GM20000 (cell line): ENCODE measurements at places on chromosomes 2 and 18.
A peak's percentile ranks its signal among the peaks of the same experiment; 100 is the strongest.

- DNase-seq = no peak
Observed at GRCh38 chr18:58714821-58715220, 43.6 kb downstream of the MALT1 start.

DNA sequence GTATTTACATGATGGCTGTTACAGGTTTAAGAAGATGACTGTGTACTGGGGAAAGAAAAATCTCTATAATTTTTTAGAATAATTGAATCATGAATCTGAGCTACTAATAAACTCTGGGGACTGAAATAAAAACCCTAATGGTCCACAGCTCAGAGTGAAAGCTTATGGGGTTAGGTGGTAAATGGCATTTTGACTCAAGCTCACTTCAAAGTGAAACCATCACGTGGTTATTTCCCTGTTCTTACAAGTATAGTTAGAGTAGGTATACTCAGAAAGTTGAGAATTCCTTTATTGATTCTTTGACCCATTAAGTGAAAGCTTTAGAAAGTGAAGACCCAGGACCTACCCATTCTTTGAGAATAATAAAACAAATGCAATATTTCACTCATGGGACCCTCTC is 626.2 kb upstream of the SETBP1 start:
- no peak for DNase-seq

GRCh38 chr2:77191665-77192064 is 330.5 kb downstream of the LRRTM4 start:
- DNase-seq = no peak

DNA sequence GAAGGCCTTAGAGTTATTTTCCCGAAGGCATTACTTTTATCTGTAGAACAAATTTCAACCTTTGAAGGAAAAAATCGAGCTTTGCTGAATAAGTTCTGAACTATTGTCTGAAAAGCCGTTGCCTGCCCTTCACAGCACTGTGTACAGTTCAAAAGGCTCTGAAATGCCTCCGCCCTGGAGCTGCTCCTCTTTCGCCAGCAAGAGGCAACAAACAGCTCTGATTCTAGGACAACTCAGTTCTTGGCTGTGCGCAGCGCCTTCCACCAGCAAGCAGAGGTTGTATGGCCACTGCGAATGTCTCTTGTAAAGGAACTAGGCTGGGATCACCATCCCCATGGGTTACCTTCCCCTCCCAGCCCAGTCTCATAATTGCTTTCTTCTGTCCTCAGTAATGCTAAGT is 308.5 kb downstream of the GBX2 start:
- no peak for DNase-seq

- DNase-seq = no peak
Observed at GRCh38 chr18:49584394-49584793, 22.5 kb downstream of the LIPG start.

DNA sequence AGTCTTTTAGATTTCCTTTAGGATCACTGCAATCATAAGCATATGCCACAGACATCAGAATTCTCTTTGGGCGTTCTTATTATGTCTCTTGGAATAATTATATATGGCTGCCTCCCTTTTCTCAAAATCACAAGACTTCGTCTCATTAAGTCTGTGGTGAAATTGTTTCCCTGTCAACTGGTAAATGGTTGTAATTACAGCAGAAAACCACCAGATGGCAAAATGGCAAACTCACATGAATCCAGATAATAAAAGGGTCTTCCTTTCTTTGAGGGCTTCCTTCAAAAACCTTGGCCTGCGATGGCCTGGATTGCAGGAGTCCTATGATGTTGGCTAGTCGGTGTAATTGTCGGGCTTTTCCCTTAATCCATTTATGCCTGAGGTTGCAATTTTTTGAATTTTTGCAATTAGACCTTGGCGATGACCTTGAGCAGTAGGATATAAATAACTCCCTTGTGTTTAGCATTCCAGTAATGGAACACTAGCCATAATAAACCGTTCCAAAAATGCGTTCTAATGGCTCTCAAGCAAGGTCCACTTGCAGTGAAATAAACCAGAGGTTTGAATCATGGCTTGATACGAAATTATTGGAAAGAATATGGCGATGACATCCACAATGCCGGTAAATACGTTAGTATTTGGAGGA is 656.4 kb downstream of the MBD2 start:
- peak; percentile 45 for DNase-seq

- DNase-seq = no peak
Observed at GRCh38 chr2:223786943-223787342, 50.4 kb downstream of the AP1S3 start.

DNA sequence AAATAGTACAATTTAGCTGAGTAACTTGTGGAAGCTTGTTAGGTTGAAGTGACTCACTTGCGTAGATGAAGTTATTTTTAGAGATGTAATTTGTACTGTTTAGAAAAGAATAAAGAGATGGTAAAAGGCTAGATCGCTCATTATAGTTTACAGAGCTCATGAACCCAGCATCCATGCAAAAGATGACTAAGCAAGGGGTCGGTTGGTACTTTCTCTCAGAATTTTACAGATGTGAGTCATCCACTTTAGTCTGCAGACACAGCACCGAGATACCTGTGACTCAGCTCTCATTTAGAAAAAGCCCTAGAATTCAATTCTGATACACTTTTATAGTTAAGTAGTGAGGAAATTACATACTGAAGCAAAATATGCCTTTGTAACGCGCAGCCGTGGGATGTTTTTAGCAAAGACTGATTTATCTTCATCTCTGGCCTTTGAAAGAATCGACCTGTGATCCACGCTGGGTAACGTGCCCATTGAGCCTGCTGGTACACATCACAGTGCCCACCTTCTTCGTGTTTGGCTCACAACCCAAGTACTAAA is 116.5 kb upstream of the FOSL2 start:
- DNase-seq = peak; percentile 23

DNA sequence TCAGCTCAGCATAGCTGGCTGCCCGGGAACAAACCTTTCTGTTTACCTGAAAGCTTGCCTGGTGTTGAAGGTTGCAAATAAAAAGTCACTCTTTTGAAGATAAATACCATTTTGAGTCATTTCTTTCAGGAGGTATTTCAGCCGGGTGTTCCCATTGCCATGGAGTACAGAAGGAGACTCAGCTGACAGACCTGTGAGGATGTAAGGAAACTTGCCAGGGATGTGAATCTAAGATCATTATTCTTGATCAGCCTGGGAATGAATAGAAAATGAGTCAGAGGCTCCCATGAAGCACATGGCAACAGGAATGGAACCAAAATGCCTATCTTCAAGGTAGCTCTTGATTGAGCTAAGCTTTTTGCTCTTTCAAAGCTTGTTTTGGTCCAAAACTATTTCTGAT is 231.2 kb downstream of the CYRIA start:
- DNase-seq = no peak

GRCh38 chr18:49752095-49752457 is 61.3 kb downstream of the ACAA2 start:
- DNase-seq = no peak

DNA sequence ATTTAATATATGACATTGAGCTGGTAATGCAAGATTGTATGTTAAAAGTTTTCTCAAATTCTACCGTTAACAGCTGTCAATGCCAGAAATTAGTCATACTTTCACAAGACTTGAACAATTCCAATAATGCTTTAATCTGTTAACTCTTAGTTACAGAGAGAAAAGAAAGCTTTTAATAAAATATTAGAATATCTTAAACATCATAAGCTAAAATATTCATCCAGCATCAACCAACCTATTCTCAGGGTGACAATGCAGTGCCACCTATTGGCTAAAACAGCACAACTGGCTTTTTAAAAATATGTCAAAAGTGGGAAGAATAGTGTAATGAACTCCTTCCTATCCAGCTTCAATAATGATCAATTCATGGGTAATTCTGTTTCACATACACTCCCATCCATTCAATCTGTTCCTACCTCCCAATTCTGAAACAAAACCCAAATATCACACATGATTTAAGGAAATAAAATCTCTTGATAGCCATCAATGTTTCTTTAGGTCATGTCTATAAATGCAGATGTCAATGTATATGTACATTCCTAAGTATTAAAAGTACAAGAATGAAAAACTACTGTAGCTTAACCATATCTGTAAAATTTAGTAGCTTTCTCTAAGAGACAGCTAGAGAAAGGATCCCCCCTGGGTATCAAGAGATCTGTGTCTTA is 79.8 kb upstream of the CCDC141 start:
- DNase-seq = peak; percentile 23

DNA sequence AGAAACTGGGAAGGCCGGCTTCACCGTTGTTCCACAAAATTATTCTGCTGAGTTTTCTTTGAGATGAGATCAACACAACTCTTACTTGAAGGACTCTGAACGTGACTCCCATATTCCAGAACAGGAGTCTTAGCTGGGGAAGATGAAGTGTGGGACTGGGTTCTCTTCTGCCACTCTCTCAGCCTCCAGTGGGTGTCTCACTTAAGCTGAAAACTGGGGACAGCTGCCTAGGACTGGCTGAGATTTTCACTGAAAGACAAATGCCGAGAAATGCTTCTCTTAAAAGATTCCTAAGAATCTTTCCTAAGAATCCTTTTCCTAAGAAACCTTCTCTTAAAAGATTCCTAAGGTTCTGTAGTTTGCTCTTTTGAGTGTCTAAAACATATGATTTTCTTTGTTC is 156.6 kb upstream of the LHCGR start:
- DNase-seq = no peak

DNA sequence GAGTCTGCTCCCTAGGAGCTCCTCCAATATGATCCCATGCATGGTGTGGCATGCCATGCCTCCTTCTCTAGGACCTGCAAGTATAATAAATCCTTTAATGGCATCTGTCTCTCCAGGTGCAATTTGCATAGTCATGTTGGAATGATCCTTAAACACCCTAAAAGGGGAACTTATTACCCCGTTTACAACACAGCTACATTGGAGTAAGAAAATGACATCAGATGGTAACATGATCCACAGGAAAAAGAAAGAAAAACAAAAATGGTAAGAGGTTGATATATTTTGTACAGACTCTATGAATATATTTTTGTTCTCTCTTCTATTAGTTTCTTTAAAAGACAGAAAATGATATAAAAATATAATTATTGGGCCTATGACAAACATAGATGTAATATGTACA is 79.0 kb downstream of the CRACDL start:
- no peak for DNase-seq

GRCh38 chr2:40358783-40359182 is 93.1 kb downstream of the SLC8A1 start:
- DNase-seq = no peak

DNA sequence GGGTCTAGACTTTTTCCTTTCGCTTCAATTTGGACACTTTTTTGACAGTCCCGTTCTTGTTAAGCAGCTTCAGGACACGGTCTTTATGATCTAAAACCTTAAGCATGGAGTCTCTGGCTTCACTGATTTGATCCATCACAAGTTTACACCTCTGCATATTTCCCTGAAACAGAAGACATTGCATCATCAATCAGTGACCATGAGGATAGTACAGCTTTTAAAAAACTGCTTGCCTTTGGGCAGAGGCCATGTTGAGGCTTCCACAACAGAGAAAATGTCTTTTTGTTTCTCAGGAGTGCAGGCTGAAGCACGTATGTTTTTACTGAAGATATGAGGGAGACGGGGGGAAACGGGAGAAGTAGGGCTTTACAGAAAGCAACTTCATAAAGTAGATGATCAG is 56.2 kb upstream of the AMMECR1L start:
- no peak for DNase-seq

DNA sequence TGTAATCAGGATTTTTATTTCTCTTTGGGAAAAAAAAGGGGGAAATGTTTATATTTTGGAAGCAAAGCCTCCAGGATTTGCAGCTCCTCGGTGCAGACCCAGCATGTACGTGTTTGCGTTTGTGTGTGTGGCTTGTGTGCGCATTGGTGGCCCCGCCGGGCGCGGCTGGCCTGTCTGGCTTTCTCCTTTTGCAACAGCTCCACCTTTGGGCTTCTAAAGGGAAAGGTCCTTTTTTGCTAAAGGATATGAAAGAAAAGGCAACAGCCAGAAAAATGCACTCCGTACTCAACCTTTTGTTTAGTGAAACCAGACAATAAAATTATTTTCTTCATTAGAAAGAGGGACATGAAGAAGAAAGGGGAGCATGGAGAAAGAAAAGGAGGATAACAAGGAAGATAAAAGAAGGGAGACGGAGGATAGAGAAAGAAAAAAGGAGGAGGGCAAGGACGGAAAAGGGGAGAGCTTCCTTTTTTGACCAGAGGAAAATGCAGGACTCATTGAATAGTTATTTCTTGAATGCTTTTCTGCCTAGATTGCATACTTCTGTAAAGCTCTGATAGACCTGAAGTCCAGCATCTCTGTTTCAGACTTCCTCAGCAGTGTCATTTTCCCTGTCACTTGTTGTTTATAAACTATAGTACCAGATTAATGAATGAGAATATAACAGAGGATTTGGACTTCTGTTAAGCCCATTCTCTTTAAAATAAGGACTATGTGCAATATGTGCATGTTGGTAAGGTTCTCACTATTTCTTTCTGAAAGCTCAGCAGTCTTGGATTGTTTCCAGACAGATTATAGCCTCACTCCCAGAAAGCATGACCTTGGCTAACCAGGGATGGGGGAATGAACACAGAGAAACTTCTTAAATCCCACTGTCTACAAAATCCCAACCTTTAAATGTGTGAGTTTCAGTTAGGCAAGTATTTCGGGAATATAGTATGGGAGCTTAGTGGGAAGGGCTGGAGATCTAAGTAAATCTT is 563.1 kb upstream of the PIK3C3 start:
- peak; percentile 14 for DNase-seq

DNA sequence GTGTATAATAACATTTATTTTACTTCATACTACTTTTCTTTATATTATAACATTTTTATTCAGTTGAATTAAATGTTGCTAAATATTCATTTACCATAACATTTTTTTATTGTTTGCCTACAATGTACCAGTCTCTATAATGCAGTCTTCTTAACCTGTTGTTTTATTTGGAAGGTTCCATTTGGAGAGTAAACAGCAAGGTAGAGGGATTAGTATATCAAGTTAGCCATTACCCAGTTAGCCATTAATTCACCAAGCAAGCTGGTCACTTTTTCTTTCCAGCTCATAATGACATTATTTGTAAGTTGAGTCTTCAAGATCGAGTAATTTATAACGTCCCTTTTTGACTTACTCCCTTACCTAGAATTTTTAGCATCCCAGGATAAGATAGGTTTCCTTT is 29.7 kb upstream of the NT5C1B start:
- DNase-seq = no peak

DNA sequence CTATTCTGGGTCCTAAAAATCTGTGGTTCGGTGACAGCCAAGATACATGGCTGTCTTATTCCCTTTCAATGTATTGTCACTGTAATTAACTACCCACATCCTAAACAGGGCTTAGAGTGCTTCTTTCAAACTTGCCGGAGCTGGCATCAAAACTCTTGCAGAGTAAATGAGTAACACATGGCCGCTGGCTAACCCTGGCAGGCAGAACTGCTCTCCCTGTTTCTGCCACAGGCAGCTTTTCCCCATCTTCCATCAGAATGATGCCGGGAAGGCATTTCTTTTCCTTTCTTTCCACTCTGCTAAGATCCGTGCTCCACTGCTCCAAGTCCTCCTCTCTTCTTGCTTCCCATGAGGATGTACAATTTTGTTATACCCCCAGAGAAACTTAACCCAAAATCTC is 54.8 kb upstream of the PTPRM start:
- no peak for DNase-seq

GRCh38 chr2:176174382-176174823 is 14.1 kb upstream of the HOXD1 start:
- no peak for DNase-seq
